A549 (cell line): ENCODE measurements at places on chromosomes 6 and 20. TPM values are rescaled to one million over a fixed set of nuclear protein-coding genes. Genes with fewer than 3 reads are reported as not detected.
A peak's percentile ranks its signal among the peaks of the same experiment; 100 is the strongest.

DNA sequence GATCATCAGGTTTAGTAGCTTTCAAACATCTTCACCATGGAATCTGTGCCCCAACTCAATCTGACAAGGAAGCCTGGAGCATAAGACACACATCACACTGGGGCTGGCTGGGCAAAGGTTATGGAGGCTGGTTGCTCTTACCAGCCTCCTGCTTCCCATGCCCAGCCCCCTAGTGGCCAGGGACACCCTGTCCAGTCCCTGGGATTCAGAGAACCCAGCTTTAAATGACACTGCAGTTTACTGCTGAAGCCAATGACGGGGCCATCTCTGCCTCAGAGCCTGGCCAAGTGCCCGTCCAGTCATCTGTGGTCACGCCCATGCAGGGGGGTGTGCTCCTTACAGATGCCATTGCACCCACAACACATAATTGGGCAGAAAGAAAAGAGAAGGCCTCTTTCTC is 272.9 kb downstream of the SMOC2 start:
- DNase-seq, result peak; percentile 75

GRCh38 chr6:125688138-125688537 is 61.3 kb upstream of the HEY2 start:
- no peak for DNase-seq

- DNase-seq, result no peak
These were observed 147.9 kb upstream of the BTBD3 start for GRCh38 chr20:11769825-11770224.

DNA sequence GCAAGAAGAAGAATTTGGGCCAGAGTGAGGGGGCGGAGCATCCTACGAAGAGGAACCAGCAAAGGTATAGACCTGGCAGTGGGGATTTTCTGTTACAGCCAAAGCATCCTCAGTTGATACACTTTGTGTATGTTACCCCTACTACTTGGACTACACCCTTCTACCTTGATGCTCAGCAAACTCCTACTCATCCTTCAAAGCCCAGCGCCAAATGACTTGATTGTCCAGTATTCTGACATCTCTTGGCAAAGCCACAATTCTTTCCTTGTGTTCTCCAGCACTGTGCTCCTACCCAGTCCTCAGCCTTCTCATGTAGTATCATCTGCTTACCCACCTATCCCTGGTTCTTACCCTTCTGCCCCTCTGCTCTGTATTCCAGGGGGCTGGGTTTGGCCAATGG is 21.7 kb upstream of the CTNNBL1 start:
- no peak for DNase-seq

GRCh38 chr6:148811459-148811858 is 64.6 kb downstream of the UST start:
- no peak for DNase-seq

DNA sequence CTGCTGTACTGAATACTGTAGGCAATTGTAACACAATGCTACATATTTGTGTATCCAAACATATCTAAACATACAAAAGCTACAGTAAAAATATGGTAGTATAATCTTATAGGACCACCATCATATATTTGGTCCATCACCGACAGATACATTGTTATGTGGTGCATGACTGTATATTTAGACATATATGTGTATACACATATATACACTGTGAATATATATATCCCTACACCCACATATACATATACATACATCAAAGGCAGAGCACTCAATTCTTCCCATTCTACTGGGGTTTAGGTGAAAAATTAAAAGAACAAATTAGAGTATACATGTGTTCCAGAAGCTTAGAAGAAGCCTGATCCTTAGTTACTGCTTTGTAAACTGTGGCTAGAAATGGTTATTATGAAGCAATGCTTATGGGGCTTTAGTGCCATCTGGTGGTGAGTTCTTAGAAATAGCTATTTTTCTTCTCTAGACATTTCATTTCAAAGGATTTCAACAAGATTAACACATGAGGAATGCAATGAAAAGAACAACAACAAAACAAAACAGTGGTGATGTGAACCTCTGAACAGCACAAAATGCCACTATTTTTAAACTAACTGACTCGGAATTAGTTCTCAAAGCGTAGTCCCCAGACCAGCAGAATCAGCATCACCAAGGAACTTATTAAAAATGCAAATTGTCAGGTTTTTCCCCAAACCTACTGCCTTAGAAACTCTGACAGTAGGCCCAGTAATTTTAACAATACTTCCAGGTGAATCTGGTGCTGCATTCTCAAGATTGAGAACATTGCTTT is 38.0 kb downstream of the PKHD1 start:
- peak; percentile 21 for DNase-seq

DNA sequence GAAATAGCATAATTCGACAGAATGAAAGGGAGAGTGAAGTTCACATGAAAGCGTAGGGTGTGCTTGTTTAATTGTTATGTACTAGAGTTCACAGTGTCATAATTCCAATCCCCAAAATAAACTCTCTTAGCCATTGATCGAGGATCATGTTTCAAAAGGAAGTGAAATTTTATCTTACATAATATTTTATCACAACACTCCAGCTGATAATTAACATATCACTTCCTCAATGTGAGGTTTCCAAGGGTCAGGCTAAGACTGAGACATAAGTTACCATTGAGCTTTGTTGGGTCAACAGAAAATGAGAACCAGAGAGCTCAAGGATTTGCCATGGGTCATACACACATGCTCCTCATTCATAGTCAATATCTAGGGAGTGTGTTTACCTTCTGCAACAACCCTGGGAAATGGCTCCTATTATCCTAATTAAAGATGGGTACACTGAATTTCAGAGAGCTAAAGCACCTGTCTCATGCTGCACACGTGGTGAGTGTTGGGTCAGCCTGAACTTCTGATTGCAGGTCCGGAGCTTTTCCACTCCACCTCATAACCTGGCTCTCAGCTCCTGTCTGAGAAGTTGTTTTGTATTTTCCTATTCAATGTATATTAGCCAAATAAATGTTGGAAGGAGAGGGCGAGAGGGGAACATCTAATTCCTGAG is 3.0 kb downstream of the GSTA2 start:
- DNase-seq, result no peak

DNA sequence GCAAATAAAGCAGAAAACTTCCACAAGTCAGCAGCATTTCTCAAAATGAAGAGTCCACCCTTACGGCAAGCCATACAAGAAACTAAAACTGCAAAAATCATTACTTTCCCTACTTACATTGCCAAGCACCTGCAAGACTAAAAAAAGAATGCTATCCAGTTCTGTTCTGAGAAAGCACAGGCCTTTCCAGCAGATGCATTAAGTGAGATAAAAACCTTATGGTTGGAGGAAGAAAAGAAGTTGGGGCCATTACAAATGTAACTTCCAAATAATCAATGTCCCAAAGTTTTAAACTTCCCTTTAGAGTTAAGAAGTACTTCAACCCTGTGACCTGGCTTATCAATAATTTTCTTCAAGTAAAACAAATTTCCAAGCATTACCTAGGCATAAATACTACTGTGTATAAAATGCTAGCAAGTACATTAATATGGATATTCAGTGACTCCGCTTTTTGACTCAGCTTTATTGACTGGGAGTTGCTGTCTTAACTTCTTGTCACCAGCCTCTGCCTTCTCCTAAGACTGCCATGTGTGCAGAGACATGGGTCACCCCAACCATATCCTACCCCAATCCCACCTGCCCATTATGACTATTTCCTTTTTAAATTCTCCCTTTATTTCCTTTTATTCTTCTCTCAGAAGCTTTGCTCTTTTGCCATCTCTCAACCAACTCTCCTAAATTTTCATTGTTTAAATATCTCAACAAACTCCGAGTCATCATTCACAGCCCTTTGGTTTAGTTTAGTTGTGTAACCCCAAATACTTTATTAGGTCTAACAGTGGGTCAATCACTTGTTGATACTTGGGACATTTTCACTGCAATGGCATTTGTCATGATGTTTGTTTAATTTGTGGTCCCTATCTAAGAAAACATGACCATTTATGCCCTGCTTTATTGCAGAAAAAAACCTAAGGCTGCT is 49.7 kb downstream of the SLC22A23 start:
- DNase-seq, result no peak

- no peak for DNase-seq
These were observed 321.2 kb upstream of the ADGRB3 start for GRCh38 chr6:68313911-68314310.

SIRPG gene
- polyA plus RNA-seq, result not detected in 3 replicates

- peak; percentile 47 for DNase-seq
These were observed 10.2 kb downstream of the WFDC3 start for GRCh38 chr20:45781391-45781931.

- peak; percentile 33 for DNase-seq
These were observed 66.3 kb downstream of the RBM38 start for GRCh38 chr20:57457243-57458095.

GRCh38 chr6:21665392-21666200 is 72.0 kb downstream of the SOX4 start:
- no peak for DNase-seq

PTK6 gene
- polyA plus RNA-seq, result 1.6 to 2.2 TPM (median 2.0 TPM) in 3 replicates
